Hindlimb muscle (tissue), 1 donor: ENCODE measurements at places on chromosomes 11 and 22. TPM values are rescaled to one million over a fixed set of nuclear protein-coding genes. Genes with fewer than 3 reads are reported as not detected.

DNA sequence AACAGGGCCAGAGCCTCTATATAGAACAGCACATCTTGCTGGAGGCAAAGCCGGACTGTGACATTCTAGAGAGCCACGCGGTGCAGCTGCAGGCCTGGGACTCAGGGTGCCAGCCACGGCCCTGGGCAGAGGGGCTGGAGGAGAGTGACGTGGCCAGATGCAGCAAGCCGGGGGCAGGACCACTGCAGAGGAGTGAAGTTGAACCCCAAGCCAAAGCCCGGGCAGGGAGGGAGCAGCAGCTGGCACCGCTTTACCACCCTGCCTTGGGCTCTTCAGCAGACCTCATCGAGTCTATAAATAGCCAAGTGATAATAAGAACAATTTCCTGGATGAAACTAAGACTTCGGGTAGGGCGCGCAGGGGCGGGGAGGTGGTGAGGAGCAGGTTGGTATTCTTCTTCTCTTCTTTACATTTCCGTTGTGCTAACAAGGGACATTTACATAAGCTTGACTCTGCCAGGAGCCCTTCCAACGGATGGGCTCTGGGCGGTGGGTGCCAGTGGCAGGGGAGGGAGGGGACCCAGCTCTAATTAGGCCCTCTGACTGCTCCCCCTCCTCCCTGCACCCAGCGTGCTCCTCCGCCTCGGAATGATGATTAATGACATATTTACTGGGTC lies 110.2 kb downstream of the ST3GAL4 start:
- peak; percentile 30 for DNase-seq

TRIM51 gene
- not detected for polyA plus RNA-seq

ZNF280B gene
- polyA plus RNA-seq: 7.6 TPM

DNA sequence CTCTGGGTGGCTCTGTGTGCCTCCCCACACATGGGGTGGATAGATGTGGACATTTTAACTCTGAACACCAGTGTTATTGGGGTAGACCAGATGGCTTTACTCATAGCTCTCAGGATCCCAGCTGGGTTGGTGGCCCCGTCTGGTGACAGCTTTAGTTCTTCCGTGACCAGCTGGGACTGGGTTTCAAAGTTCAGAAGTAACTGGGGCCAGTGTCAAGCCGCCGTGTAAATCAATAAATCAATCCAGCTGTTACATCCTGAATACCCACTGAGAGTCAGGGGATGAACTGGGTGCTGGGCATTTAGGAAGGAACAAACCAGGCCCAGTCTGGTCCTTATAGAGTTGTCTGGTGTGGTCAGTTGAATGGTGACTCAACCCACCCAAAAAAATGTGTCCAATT lies 269.4 kb downstream of the CTTN start:
- no peak for DNase-seq

GRCh38 chr11:8729837-8730696 lies 47.5 kb downstream of the RPL27A start:
- DNase-seq: no peak

DNA sequence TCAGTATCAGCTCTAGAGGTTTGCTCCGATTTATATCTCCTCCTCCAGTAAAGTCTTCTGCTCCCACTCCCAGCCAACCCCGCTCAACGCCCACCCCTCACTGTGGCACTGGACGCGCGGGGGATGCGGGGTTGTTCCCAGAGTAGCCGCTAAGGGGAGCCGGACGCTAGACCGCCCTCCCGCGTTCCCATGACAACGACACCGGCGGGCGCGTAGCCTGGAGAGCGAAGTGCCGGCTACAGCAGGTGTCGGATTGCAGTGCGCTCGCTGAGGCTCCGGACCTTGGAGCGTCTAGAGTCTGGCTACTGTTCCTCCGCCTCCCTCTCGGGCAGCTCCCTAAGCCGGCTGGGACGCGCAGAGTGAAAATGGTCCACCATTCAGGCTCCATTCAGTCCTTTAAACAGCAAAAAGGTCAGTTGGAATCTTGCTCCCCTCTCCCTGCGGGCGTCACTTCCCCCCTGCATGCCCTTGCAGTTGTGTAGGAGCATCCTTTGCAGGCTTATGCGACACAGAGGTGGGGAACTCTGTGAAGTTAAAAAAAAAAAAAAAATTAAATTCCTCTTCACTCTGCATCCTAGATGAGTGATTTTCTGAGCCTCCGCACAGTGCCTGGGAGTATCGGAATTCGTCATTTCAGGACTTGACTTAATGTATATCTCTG lies at the start of gene ANO3:
TSS of gene ANO3 (plus strand) at position 220 of the 661 bp plus-strand sequence. CDS start at position 366, 146 bp downstream.
- DNase-seq: peak; percentile 83

DNA sequence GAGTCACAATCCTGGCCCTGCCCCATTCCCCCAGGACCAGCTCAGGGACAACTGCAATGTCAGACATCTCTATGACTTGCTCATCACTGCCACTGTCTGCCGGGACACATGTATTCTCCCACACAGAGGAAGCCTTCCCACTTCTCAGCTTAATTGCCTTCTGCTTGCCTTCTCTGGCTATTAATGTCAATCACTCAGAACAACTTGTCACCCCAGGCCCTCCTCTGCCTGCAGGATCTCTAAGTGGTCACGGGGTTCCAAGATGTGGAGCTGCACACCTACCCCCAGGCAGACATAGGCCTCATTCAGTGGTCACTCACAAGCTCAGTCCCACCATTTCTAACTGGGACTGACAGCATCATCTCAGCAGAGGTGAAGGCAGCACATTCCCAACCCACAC lies 15.1 kb downstream of the PLEKHA7 start:
- no peak for DNase-seq

DNA sequence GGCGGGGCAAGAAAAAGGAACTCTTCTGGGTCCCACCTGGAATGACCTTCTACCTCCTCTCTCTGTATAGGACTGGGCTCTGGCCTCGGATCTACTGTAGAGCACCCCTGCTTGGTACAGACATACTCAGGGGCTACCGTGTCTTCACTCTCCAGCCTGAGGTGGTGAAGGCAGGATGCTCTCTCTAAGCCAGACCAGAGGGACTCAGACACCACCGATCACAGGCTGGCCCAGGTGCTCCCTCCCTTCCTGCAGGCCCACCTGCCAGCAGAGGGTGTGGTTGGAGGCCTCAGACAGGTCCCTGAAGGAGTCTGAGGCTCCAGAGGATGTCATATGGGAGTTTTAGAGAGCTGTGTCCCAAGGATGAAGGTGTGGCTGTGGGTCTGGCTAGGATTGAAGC lies 4.1 kb downstream of the NHERF4 start:
- DNase-seq: no peak

DNA sequence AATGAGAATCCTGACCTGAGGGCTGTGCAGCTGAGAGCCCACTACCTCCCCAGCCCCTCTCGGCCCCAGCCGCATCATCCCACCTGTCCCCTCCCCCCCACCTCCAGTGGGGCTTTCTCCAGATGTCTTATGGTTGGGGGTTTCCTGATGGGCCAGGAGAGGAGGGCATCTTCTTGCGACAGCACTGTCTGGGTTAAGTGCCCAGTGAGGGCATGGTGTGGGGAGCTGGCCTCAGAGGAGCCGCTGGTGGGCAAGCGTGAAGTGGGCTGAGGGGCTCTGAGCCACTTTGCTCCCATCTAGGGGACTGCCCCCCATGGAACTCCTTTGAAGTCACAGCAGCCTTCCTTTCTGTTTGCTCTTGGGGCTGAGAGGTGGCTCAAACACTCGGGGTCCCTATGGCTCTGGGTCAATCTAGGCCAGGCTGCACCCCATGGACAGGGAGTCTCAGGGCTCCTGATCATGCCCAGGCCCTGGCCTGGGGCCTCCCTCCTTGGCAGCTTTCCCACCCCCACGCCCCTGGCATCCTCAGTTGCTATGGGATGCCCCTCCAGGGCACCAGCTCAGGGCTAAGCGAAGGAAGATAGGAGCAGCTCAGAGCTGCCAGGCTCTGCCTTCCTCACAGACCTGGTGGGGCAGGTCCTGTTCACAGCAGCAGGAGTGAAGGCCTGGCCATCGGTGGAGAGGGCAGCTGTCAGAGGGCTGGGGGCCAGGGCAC lies 11.0 kb upstream of the MIEF1 start:
- DNase-seq: no peak

DNA sequence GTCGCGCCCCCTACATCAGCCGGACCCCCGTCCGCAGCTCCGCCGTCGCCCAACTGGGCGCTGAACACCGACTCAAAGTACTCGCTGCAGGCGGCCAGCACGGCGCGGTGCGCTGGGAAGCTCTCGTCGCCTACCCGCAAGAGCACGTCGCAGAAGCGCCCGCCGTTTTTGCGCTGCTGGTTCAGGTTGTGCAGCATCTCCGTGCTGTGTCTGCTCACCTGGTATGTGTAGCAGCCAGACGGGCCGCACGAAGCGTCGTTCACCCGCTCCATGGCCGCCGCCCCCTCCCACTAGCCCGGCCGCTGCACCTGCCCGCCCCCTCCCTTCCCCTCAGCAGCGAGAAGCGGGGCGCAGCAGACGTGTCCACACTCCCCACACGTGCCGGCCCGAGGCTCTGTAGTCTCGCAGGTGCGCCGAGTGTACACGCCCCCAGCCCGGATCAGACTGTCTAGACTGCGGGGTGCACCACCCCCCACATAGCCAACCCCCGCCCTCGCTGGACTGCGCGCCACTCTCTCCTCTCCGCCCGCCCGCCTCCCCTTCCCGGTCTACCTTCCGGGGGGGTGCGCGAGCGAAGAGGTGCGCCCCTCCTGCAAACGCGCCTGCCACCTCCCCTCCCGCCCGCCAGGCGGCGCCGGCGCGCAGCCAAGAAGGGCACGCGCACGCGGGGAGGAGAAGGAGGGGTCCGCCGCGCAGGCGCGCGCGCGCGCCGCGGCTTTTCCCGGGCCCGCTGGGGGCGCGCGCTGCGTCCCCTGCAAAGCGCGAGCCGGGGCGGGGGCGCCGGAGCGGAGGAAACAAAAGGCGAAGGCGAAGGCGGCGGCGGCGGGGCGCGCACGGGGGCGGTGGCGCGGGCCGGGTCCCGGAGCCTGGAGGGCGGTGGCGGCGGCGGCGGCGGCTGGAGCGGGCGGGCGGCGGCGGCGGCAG lies 553 bp downstream of the PATZ1 start:
- DNase-seq: peak; percentile 95

CD3G gene
- polyA plus RNA-seq: 0.17 TPM

SF3A1 gene
- polyA plus RNA-seq: 100 TPM

TRPM5 gene
- 0.08 TPM for polyA plus RNA-seq

BMAL1 gene
- polyA plus RNA-seq: 9.3 TPM

DNA sequence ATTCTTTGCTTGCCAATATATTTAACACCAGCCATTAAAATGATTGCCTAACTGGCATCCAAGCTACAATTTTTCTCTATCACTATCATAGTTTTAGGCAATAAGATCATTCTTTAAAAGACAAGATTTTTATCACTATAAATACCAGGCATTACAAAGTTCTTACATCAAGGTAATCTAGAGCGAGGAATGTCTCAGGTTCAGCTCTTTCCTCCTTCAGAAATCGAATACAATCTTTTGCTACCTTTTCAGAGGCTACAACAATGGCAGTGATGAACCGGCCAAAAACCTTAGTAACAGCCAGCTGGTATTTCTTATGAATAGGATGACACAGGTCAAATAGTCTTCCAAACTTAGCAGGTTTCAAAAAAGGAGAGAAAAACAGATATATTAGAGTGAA lies 23.9 kb downstream of the SMC1B start:
- DNase-seq: no peak

OR5P2 gene
- not detected for polyA plus RNA-seq

DNA sequence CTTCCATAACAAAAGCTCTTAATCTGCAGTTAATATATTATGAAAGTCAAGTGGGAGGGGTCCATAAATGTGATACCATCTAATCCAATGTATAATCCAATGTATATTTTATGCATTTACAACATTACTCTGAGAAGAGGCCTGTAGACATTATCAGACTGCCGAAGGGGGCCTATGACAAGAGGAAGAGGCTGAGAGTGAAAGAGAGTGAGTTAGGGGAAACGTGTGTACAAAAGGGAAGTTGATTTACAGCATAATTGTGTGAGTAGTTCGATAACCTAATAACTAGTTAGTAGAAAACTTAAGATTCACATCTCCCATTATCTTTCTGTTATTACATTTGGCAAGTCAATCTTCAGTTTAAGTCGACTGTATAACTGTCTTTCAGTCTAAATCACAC lies 86.6 kb downstream of the DDX10 start:
- no peak for DNase-seq

GRCh38 chr11:76229690-76230240 lies 23.5 kb upstream of the WNT11 start:
- DNase-seq: no peak

- DNase-seq: no peak
These were observed 23.1 kb downstream of the PRDM11 start for GRCh38 chr11:45169310-45170072.

DNA sequence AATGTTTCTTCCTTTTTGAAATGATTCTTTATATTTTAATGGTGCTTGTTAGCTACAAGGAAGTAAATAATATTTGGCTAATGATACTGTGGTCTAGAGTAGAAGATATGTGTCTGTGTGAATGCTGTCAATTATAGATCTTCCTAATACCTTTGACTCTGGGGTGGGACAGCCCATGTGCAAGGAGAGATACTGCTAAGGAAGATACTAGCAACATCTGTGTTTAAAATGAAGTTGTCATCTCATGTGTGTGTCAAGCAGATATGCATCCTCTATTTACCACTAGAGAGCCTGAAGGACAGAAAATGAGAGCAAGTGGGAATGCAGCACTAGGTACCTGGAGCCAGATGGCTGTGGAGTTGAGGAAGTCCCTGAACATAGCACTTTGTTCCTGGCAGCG lies 34.1 kb downstream of the PPME1 start:
- no peak for DNase-seq

SYCE3 gene
- polyA plus RNA-seq: not detected
